ENCODE measurements at places on chromosomes 2 and 18.

- no peak for DNase-seq
These were observed 29.9 kb upstream of the ALKAL2 start for GRCh38 chr2:317501-318424.

DNA sequence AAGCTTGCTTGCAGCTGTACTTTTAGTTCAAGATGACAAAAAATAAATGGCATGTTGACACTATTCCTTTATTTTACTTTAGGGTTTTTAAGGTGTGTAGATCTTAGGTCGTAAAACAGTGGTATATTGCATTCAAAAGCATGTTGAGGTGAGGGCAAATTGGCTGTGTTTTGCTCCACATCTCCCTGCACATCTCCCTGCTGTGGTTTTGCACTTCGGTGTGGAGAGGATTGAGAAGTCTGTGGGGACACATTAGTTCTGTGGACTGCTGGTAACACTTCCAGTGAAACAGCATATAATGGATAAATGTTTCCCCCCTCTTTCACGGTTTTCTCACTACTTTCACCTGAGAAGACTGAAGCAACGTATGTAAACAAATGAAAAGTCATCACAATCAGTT lies 25.1 kb downstream of the C2orf74 start:
- DNase-seq = no peak

GRCh38 chr2:224252631-224253030 lies 149.3 kb downstream of the FAM124B start:
- no peak for DNase-seq

- DNase-seq = no peak
These were observed 98.2 kb upstream of the CYP1B1 start for GRCh38 chr2:38174131-38174530.

GRCh38 chr18:4282954-4283353 lies 172.2 kb downstream of the DLGAP1 start:
- DNase-seq = no peak

Measured in Caki2 (cell line).